ENCODE measurements at places on chromosomes 6 and 20.

GRCh38 chr6:43623880-43624785 lies 4.9 kb downstream of the GTPBP2 start:
- DNase-seq, result no peak

- no peak for DNase-seq
These were observed 90.7 kb upstream of the BEND6 start for GRCh38 chr6:56864171-56864616.

DNA sequence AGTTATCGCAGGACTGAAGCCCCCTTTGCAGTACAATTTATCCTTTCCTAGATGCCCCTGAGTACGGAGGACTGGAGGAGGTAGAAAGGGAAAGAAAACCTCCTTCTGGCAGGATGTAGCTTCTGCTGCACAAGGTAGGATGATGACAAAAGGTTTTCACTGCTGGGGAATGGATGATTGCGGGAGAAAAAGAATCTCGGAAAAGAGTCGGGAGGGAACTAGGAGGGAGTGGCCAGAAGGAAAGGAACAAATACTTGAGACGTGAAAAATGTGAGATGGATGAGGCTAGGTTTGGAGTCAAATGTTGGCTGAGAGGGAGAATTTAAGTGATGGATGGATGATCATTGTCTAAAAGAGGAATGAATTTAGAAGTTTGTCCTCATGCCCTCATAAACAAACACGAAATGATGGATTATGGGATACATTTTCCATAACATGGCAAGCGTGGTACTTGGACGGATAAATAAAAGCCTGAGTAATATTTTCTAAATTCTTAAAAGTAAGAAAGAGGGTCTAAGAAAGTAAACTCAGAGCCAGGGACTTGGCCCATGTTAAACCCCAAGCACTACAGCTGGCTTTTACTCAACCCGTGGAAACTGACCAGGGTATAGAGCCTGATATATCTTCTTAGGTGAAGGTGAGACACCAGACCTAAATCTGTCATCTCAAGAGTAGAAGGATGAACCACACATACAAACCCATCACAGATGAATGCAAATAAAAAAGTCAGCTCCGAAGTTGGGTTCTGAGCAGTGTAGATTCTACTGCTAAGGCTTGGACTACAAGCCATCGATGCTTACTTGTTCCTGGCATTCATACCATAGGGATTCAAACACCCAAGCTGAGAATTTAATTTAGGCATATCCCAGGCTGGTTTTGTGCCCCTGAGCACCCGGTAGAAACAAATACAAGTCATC lies 72.4 kb downstream of the HFE start:
- DNase-seq, result no peak

GRCh38 chr20:24701668-24702067 lies 232.2 kb downstream of the SYNDIG1 start:
- no peak for DNase-seq

- DNase-seq, result no peak
These were observed 73.0 kb downstream of the GFRA4 start for GRCh38 chr20:3590164-3590563.

DNA sequence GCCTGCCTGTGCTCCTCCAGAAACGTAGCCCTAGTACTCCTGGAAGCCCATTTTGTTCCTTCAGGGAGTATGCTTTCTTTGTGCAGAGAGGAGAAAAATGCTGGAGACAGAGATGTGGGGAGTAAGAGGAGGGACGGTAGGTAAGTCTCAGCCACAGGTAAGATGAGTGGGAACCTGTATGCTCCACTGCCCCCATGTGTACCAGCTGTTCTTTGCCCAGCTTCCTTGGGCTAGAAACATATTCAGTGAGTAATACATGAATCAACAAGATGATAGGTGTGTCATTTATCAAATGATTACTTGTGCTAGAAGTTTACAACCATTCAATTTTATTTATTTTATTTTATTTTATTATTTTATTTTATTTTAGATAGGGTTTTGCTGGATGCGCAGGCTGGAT lies 13.6 kb upstream of the CEP85L start:
- no peak for DNase-seq

DNA sequence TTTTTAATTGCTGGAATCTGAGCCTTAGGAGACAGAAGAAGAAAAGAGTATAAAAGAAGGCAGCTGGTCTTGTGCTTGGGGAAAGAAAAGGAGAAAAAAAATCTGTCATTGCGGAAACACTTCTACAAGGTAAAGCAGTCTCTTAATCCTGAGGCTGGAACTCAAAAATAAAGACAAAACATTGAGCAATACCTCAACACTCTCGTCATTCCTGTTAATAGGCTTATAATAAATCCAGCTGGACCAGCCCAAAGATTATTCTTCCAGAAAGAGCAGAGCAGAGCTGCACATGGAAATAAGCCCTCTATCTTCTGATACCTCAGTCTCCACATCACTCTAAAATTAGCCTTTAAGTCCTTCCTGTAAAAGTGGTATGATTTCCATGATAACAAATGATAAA lies 62.0 kb upstream of the HIVEP1 start:
- no peak for DNase-seq

- no peak for DNase-seq
These were observed 110.9 kb downstream of the SMLR1 start for GRCh38 chr6:130937942-130938604.

DNA sequence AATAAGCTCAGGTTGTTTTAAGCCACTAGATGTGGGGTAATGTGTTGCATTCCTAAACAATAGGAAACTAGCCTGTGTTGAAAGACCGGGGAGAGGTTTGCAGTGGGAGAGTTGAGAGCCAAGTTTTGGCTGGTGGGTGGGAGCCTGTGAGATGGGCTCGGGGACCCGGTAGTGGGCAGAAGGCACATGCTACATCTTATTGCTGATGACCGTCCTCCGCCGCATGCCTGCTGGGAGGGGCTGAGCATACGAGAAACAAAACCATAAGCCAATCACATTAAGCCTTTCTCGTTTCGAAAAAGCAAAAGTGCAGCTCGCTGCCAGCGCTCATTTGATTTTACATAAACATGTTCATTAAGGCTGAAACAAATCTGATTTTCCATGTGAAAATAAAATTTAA lies 57.4 kb upstream of the MPC1 start:
- no peak for DNase-seq

- DNase-seq, result no peak
These were observed 109.6 kb downstream of the INSM1 start for GRCh38 chr20:20477444-20478041.

GRCh38 chr6:92820601-92821000 lies 598.8 kb downstream of the EPHA7 start:
- DNase-seq, result no peak

GRCh38 chr6:137731960-137732616 lies 135.0 kb upstream of the TNFAIP3 start:
- peak; percentile 59 for DNase-seq

GRCh38 chr20:49964964-49965780 lies 17.6 kb upstream of the SNAI1 start:
- DNase-seq, result no peak

GRCh38 chr6:100809346-100809745 lies 71.8 kb downstream of the ASCC3 start:
- no peak for DNase-seq
